GM20000 (cell line): ENCODE measurements at places on chromosomes 13 and 19.

DNA sequence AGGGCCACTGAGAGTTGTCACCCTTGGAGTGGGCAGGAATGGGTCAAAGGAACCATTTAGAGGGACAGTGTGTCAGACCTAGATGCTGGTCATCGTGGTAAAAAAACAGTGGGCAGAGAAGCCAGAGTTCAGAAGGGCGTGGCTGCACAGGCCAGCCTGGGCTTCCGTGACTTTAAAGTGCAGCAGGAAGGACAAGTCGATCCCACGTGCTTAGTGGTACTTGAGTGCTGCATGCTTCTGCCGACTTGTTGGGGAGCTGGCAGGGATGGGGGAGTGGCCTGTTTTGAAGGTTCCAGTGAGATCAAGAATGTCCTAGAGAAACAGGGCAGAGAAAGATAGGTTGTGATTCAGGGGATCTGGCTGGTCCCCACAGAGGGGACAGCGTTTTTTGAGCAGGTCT, 17.0 kb downstream of the LYL1 start:
- DNase-seq = no peak

- DNase-seq = no peak
Observed at GRCh38 chr13:51416107-51416506, 36.7 kb downstream of the INTS6 start.

DNA sequence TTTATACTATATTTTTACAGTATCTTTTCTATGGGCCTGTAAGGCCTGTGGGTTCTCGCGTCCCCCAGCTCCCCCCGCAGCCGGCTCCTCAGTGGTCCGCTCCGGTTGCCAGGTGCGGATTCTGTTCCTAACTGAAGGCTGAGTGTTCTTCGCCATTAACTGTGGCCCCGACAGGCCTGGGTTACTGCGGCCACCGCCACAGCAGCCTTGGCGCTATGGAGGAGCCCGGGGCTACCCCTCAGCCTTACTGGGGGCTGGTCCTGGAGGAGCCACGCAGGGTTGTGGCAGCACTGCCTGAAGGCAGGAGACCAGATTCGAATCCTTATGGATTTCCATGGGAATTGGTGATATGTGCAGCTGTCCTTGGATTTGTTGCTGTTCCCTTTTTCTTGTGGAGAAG, 45.8 kb downstream of the SPRYD7 start:
- no peak for DNase-seq

DNA sequence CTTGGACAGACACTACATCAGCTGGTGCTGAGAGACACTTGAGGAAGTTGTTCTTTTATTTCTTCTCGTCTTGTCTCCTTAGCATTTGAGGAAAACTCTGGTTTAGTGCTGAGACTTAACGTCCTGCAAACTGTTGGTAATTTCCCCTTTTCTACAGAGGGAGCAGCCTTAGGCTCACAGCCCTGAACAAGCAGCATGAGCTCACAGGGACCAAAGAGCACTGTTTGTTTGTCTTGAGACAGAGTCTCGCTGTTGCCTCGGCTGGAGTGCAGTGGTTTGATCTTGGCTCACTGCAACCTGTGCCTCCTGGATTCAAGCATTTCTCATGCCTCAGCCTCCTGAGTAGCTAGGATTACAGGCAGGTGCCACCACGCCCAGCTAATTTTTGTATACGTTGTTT, 5.5 kb downstream of the ZNF805 start:
- DNase-seq = no peak

DNA sequence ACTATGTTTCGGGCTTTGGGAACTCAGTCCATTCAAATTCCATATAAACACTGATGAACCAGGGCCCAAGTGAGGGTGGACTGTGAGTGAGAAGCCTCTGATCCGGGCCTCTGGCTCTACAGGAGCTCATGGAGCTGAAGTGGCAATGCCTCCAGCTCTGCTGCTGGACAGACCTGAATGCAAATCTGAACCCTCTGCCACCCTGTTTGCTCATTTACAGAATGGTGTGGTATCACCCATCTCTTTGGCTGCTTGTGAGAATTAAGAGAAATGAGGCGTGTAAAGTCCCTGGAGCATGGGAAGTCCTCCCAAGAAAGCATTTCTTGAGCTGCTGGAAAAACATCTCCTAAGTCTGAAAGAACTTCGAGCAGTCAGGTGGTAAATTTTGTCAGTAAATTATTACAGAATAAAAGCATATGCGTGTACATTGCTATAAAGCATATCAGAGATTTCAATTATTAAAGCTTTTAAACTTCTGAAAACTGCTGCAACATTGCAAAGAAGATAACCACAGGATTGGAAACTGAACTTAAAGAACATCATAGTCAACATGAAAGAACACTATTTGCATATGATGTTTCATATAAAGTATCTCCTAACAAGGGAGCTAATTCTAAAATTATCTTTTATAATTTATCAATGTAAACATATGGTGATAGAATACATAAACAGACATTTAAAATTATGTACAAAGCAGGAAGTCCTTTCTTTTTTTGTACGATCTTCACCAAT, 369.0 kb downstream of the UQCRFS1 start:
- DNase-seq = no peak

- DNase-seq = no peak
Observed at GRCh38 chr13:41621716-41622431, 164.5 kb downstream of the RGCC start.

GRCh38 chr13:38617936-38618335, 68.9 kb upstream of the FREM2 start:
- DNase-seq = no peak
